Stimulated activated CD4-positive, alpha-beta T cell treated with anti-CD3 and anti-CD28 coated beads, Interleukin-15, amount 100 ng/mL, for 1 hour (primary cell): ENCODE measurements at places on chromosomes 1 and 21.
A peak's percentile ranks its signal among the peaks of the same experiment; 100 is the strongest.

GRCh38 chr1:209613400-209614150, 30.1 kb downstream of the CAMK1G start:
- no peak for DNase-seq

GRCh38 chr1:175221557-175222175, 29.1 kb upstream of the KIAA0040 start:
- no peak for DNase-seq

DNA sequence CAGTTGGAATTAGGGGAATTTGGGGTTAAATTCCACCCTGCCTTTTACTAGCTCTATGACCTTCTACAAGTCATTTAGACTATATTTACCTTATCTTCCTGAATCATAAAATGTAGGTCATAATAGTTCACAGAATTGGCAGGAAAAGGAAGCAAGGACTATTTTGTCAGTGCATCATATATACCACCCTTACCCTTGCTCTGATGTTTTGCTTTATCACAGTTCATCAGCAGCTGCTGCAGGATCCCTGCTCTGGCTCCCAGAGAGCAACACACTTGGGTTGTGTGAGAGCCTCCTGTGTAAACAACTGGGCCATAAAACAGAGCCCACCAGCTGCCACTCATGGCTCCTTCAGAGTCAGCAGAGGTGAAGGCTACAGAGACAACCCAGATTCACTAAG, 631.6 kb upstream of the CAMK1G start:
- no peak for DNase-seq

GRCh38 chr21:42306366-42307035, 8.7 kb downstream of the TFF3 start:
- no peak for DNase-seq

- DNase-seq, result no peak
Measured at GRCh38 chr1:68919075-68919474, 422.2 kb upstream of the DEPDC1 start.

DNA sequence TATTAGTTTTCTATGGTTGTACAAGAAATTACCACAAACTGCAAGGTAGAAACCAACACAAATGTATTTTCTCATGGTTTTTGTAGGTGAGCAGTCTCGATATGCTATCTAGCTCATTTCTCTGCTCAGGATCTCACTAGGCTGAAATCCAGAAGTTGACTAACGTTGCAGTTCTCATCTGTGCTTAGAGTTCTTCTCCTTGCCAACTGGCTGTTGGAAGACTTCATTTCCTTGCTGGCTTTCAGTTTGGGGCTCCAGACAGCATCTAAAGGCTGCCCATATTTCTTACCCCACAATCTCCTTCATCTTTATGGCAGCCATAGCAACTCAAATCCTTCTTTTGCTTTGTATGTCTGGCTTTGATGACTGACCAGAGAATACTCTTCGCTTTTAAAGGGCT, 362.6 kb upstream of the ADGRL4 start:
- DNase-seq, result no peak

DNA sequence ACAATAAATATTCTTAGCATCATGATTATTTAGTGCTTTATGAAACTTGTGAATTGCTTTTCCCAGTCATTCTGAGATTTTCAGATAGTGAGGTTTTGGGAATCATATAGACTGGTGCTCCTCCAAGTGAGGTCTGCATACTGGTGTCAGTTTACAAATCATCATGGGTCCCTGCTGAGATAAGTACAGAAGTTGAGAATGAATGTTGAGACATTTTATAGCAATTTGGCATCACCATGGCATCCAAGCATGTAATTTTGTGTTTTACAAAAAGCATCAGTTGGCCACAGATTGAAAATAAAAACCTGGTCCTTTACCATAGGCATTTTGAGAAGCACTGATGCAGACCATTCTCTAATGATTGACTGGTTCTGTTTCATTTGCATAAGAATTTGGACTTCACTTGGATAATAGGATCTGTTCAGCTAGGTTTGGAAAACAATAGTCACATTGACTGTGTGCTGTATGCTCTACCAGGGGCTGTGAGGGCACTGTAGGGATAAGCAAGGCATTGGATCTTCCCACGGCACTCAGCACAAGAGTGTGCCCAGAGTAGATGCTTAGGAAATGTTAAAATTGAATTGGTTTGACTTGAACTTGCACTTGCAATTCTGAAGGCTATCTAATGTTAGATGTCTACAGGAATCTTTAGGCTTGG, 79.0 kb upstream of the JUN start:
- DNase-seq, result no peak

DNA sequence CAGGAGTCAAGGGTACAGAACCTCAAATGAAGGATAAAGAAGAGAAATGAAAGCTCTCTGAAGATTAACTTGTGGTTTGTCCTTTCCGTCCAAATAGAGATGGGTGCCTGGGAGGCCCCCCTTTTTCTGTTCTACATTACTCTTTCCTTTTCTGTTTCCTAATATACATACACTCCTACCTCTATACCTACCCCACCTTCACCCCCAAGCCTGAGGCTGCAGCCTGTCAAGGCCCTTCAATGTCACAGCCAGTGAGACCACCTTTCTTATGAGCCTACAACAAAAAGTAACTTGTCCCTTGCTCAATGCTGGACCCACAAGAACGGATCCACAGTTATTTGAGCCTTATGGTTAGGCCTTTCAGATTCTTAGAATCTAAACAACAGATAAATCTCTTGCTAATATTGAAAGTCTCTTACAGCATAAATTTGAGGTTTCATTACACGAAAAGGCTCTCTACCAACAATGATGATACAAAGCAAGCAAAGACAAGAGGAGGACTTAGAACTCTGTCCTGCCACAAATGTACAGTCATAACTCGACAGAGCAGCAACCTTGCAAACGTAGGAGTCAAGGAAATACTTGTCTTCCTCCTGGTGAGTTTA, 4.1 kb upstream of the TRAF3IP3 start:
- DNase-seq, result no peak

- no peak for DNase-seq
Measured at GRCh38 chr1:33382661-33383415, 48.1 kb downstream of the PHC2 start.

DNA sequence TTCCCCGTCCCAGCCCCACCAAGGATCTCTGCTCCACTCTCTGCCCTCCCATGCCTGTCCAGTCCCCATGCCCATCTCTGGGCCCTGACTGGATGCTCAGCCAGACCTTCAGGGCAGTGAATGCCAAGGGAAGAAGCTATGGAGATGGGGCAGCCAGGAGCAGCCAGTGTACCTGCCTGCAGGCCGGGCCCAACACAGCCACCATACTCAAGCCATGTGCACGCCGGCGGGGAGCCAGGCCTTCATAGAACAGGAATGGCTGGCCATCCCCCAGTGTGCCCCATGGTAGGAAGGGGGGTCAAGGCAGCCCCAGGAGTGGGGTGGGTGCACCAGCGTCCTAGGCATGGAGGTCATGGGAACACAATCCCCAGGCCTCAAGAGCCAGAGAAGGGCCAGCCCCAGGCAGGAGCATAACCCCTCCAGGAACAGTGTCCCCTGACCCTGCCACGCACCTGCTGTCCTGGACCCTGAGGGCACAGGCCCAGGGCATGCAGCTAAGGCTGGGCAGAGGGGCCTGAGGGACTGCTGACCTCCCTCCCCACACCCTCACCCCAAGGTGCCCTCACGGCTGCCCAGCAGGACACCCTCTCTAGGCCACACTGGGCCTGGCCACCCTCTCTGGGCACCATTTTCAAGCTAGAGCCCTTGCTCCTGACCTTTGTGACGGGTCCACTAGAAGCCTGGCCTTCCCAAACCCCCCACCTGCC, 20.3 kb upstream of the ARF1 start:
- no peak for DNase-seq

DNA sequence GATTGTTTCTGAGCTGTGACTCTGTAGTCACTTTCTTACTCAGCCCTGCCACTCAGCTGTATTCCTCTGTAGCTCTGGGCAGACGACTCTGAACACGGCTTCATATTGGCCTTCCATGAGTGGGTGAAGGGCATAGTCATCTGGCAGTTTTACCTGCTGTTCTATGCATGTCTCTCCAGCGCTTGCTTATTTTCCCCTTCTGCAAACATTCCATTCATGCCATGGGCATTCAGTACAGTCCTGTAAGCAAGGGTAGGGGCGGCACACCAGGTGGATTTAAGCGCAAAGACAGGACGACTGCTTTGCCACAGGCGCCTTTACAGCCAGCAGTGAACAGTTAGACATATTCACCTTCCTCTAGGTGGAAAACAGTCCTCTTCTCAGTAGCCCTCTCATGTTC, 4.4 kb upstream of the WDR26 start:
- DNase-seq, result no peak

- DNase-seq, result no peak
Measured at GRCh38 chr1:89527750-89528381, 3.2 kb downstream of the LRRC8B start.

DNA sequence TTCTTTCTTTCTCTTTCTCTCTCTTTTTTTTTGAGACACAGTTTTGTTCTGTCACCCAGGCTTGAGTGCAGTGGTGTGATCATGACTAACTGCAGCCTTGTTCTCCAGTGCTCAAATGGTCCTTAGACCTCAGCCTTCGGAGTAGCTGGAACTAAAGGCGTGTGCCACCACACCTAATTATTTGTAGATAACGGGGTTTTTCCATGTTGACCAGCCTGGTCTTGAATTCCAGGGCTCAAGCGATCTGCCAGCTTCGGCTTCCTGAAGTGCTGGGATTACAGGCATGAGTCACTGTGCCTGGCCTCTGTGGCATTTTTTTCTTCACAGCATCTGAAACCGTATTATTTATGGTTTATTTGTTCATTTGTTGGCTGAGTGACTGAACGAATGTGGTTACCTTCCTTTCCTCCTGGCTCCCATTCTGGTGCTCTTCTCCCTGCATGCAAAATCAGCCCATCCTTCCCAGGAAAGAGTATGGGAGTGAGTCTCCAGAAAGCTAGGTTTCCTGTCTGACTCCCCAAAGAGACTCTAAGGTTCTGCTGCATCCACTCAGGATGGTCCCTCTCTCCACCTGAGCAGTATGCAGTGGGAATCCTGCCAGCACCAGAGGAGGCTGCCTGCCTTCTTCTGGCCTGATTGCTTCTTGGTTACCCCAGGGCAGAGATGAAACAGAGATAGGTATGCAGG, 155.0 kb upstream of the BEND5 start:
- DNase-seq, result no peak

DNA sequence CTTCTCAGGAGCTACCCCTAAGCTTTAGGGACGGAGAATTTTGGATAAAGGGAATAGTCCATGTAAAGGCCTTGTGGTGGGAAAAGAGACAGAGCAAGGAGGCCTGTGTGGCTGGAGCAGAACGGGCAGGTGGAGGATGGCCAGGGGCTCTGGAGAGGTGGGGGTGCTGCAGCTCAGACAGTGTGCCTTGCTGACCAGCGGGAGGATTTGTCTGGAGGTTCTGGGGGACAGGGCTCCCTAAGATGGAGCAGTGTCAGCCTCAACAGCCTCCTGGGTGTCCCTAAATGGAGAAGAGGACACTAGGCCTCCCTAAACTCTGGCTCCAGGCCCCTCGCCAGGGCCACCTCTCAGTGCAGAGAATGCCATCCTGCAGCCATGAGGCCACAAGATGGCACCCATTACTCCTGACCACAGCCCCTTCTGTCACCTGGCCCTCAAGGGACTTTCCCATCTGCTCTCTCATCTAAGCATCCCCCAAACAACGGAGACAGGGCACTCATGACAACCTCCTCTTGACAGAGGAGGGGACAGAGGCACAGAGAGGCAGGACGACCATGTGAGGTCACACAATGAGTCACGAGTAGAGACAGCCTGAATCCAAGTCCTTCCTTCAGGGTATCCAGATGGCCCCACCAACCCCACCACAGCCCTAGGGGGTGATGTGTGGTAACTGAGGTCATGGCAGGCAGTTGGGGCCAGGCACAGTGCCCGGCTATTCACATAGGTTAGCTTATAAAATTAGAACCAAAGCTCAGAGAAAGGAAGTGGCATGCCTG, 94.7 kb downstream of the DMRTB1 start:
- no peak for DNase-seq

DNA sequence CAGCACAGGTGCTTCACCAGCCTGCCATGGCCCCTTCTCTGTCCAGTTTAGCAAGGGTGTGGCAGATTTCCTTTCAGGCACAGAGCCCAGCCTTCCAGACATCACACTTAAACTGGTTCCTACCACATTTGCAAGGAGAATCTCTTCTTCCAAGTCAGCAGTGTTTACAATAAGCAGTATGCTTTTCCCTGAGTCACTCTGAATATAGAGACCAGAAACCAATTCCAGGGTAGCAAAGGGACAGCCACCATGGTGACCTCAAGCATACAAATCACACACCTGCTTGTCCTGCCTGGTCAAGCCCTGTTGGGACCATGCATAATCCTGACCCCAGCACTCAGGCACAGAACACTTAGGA, 8.7 kb upstream of the CBR3 start:
- DNase-seq, result no peak

GRCh38 chr1:245345191-245345884, 190.6 kb downstream of the KIF26B start:
- no peak for DNase-seq

DNA sequence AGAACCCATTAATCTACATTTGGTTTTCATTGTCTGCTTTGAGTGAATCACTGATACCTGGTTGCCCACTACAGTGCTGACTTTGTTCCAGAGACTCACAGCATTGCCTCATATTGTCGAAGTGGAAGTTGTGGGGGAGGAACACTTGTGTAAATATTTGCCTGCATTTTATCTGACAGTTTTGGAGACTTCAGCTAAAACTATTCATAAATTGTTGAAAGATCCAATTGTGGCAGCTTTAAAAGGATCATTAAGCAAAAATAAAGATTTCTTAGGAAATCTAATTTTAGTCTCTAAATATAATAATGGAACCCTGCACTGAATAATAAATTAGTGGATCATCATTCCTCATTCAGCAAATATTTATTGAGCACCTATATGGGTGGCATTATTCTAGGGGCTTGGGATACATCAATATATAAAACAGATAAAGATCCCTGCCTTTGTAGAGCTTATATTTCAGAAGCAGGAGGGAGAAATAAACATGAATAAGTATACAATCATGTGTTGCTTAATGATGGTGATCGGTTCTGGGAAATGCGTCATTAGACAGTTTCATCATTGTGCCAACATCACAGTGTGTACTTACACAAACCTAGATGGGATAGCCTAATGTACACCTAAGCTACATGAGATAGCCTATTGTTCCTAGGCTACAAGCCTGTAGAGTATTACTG, 73.5 kb downstream of the OSBPL9 start:
- DNase-seq, result no peak

DNA sequence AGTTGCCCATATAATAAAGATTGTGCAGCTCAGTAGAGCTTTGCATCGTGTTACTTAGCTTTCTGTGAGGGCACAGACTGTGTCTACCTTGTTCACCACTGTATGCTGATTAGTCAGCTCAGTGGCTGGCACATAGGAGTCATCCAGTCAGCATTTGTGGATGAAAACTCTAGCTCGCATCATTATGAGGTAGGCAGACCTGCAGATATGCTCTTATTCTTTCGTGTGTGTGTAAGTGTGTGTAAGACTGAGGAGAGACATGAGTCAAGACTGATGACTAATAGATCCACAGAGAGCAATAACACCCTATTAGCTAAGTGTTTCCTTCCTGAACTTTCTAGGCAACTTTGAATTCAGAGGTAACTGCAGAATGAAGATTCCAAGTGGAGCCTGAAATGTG, 17.1 kb downstream of the TTF2 start:
- DNase-seq, result no peak

- no peak for DNase-seq
Measured at GRCh38 chr1:3597599-3597964, 13.7 kb downstream of the MEGF6 start.

GRCh38 chr1:18175530-18176377, 68.2 kb downstream of the IGSF21 start:
- no peak for DNase-seq

- peak; percentile 59 for DNase-seq
Measured at GRCh38 chr1:225474986-225475820, 47.4 kb upstream of the LBR start.
